Fibroblast of skin of left biceps (primary cell): ENCODE measurements at places on chromosomes 6 and 20.

GRCh38 chr20:14992153-14992552 lies 654.7 kb upstream of the FLRT3 start:
- DNase-seq, result peak; percentile 33

DNA sequence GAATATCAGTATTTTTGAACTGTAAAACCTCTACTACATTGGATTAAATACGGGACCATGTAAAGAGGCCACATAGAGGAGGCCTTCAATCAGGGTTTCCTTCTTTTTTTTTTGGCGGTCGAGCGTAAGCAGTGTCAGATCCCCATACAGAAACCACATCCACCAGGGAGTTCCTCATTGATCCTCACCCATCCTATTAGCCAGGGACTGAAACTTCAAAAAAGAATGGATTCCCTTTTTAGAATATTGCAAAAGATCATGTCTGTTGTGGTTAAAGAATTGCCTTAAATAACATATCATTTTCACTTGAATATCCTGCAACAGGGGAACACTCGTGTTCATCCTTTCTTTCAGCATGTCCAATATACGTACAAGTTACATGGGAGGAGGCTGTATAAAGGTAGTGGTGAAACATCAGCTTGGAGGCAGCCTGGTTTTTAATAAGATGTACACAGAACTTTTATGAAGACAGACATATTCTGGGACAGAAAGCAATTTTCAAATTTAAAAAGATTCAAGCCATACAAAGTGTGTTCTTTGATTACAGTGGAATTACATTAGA lies 96.1 kb downstream of the PPP1R14C start:
- no peak for DNase-seq

DNA sequence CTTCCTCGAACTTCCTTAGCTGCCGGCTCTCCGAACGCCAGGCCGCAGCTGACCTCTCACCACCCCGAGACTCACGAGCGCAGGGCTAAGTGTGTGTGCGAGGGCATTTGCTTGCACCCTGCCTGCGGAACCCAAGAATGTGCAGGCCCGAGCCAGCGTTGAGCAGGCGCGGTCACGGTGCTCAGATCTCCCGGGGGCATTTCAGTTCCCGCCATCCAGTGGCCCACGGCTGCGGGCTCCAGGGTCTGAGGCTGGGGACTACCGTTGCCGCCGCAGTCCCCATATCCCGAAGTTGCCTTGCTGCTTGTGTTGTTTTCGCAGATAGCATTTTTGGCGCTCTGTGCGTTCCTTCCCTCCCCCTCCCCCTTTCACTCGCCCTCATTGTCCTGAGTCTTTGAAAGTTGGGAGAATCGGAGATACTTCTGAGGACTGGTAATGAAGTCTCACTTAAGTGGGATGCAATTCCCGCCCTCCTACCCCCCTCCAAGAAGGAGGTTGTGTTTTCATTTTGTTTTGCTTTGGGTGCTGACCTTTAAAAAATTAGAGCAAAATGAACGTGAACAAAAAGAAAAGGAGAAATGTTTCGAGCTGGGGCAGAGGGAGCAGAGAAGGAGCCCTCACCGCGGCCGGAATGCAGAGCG lies 1.7 kb downstream of the NR2E1 start:
- DNase-seq, result no peak

DNA sequence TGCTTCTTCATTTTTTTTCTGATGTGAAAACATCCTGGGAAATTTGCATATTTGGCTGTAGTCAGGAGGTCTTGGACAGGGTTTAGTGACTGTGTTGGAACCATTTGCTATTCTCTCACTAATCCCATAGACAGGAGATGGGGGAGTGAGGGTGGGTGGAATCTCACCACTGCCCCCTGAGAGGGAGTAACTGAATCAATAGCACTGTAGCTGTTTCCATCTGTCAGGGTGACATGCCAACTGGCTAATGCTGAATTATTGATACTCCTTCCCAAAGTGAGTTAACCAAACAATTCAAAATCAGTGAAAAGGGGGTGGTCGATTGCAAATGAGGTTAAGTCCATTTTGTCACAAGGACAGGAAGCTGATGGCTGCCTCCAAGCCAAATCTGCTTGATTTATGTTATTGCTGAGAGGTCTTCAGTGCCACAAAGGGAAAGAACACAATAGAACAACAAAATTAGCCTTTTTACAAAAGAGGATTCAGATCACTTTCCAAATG lies 55.1 kb upstream of the B3GAT2 start:
- DNase-seq, result no peak

- DNase-seq, result no peak
Observed at GRCh38 chr20:44282192-44282591, 28.8 kb downstream of the FITM2 start.

GRCh38 chr20:43294031-43294430 lies 104.3 kb upstream of the PTPRT start:
- DNase-seq, result no peak

GRCh38 chr6:160992061-160992979 lies 751 bp downstream of the MAP3K4 start:
- DNase-seq, result no peak

DNA sequence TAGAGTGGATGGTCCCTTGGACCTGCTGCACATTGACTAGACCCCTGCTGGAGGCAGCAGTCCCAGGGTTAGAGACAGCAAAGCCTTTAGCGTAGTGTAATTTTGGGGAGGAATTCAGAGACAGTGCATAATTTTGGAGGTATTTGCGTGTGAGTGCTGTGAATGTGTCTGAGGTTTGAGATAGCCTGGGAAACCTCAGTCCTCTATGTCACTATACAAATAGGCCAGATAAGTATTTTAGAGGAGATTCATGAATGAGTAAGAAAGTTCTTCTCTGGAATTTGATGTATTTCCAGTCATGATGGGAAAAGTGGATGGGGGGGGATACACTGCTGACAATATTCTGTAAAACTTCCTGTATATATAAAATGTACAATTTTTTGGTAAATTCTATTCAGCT lies 25.8 kb upstream of the MTRF1L start:
- no peak for DNase-seq

DNA sequence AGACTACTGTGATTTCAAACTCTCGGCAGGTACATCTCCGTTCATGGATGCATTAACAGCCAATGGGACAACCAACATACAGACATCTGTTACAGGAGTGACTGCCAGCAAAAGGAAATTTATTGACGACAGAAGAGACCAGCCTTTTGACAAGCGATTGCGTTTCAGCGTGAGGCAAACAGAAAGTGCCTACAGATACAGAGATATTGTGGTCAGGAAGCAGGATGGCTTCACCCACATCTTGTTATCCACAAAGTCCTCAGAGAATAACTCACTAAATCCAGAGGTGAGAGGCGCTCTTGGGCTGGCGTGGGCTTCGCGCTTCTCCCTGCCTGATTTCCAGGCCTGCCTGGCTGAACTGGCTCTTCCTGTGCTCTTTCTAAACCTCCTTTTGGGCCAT lies 68.4 kb downstream of the RPP40 start:
- DNase-seq, result no peak

DNA sequence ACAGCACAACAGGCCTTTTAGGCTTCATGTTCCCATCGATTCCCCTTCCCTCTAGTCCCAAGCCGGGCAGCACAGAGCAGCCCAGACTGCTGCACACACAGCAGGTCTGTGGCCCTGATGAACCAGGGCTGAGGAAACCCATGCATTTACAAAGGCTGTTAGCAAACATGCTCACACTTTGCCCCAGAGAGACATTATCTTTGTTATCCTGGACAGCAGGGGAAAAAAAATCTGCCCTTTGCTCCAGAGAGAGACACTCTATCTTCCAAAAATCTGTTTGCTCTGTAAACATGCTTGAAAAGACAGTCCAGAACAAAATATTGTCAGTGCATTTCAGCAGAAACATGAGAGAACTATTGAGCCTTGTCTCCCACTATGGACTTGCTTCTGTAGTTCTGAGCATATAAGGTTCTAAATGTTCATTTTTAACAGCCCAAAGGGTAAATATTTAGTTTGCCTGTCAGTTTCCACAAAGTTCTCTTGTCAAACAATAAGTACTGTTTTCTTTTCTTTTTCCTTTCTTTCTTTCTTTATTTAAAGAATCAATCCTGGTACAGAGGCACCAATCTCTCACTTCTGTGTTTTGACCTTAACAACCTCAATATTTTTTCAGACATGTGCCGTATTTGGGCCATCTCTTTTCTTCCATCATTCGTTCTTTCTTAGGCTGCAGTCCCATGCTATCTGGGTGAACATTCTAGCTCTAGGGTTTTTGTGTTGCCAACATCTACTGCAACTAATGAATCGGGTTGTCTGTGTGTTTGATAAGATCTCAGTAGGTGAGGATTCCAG lies 468.0 kb downstream of the EPM2A start:
- DNase-seq, result no peak

GRCh38 chr6:134314006-134314821 lies 3.7 kb downstream of the SGK1 start:
- no peak for DNase-seq

GRCh38 chr6:157155804-157156203 lies 167.5 kb downstream of the TMEM242 start:
- DNase-seq, result no peak

DNA sequence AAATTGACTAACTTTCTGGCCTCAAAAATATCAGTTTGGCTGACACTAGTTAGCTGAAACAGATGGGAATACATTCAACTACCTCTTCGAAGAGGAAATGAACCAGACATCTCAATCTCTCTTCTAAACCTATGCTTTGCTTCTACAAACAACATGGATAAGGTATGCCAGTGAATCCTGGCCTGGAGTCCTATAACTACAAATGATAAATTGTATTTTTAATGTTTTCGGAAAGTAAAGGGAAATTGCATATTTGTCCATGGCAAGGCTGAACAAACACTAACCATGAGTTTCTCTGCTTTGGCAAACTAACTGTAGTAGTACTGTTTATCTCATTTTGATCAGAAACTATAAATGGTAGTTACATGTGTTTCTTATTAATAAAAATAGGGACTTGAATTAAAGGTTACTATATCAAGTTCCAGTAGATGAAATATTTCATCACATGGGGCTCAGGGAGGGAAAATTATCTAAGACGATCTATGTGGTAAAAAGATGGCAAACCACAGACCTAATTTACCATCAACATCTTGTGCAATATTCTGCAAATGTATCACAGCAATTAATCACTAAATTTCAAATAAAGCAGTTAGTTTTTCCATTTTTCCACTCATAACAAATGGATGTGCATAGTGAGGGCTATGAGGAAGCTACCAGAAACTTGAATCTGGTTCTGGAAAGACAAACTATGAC lies 76.8 kb downstream of the COL12A1 start:
- DNase-seq, result peak; percentile 85

- DNase-seq, result no peak
Observed at GRCh38 chr6:166575205-166575604, 11.3 kb downstream of the RAMACL start.

- DNase-seq, result no peak
Observed at GRCh38 chr6:164401871-164402270, 907.5 kb downstream of the C6orf118 start.

DNA sequence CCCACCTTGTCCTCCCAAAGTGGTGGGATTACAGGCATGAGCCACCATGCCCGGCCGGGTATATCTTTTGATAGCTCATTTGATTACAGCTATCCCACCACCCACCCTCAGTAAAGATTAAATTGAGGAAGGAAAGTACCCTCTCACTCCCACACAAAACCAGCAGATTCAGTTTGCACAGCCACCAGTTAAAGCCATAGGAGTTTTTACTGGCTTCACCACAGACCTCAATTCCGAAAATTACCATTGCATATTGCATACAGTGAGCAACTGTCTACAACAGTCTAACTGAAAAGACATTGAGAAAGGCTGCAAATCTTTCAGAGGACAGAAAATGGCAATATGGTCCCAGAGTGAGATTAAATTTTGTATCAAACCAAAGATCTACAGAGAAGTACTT lies 34.9 kb downstream of the ESF1 start:
- DNase-seq, result no peak

DNA sequence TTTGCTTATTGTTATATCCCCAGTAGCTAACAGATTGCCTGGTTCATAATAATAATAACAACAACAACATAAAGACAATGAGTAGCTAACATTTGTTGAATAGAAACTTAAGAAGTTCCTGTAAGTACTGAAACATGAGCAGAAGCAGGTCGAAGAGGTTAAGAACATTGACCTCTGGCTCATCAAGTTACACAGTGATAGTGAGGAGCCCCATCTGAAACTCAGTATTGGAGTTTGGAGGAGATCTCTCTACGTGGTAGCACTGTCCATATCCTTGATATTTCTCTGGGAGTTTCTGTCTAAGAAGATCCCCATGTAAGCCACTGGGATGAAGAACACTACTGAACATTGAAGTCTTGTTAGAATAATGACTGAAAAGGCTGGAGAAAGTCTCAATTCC lies 600.4 kb downstream of the RFPL4B start:
- DNase-seq, result no peak

DNA sequence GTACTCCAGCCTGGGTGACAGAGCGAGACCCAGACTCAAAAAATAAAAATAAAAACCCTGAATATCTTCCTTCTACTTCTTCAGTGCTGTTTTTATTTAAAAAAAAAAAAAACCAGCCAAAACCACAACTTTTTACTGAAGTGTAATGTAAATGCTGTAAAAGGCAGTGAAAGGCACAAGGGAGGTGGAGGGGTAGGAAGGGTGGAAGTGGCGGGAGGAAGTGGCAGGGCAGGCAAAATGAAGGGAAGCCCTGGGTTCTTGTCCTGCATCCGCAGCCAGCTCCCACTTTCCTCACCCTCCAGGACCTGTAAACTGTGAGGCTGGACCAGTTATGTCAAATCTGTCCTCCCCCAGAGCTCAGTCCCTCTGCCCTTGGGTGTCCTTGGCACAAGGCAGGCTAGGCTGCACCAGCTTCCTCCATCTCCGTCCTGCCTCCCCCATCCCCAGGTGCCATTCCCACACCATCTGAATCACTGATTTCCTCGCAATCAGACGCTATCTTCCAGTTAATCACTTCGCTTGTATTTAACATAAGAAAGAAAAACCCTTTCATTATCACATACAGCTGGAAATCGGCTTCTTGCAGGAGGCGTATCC lies 13.7 kb upstream of the PANK2 start:
- DNase-seq, result no peak

DNA sequence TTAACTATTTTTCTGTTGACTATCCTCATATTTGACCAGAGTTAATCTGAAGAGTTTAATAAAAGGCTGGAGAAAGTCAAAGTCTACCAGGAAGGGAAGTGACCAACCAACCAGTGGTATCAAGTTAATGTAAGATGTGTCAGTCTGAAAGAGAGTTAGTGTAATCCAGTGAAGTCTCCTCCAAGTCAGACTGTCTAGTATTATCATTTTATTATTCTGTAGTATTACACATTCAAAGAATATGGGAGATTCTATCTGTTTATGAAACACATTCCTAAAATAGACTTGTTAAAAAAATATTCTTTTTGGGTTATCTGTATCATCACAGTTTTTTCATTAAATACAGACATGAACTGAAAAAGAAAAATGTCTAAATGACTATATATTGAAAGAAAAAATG lies 194.4 kb downstream of the BTBD9 start:
- no peak for DNase-seq

GRCh38 chr20:13517831-13518230 lies 120.9 kb downstream of the TASP1 start:
- no peak for DNase-seq
